ENCODE measurements at places on chromosomes 16 and 17. TPM values are rescaled to one million over a fixed set of nuclear protein-coding genes. Genes with fewer than 3 reads are reported as not detected.
A peak's percentile ranks its signal among the peaks of the same experiment; 100 is the strongest.

Gene GCGR
- polyA plus RNA-seq = 0.12 TPM

Gene NLE1
- polyA plus RNA-seq = 6.8 TPM

Gene DBNDD1
- 3.6 TPM for polyA plus RNA-seq

Gene ATP1B2
- 0.61 TPM for polyA plus RNA-seq

Gene KRT28
- not detected for polyA plus RNA-seq

Gene ARL5C
- not detected for polyA plus RNA-seq

DNA sequence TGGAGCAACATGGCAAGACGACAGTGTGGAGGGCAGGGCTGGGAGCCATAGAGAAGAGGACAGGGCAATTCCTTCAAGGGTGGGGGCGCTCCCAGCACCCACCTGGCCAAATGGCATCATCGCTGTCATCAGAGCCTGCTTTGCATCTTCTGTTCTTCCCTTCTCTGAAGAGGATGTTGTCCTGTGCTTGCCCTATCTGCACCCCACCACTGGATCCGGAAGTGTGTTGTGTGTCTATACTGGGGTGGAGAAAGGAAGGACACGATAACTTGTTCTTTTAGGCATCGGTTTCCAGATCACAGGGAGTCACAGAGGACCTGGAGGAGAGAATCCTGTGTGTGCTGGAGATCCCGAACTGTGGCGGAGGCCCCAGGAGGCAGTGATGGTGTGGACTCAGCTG lies 25.7 kb upstream of the ANKRD40CL start:
- H3K36me3 ChIP-seq = no peaks in the 10 kb centered on the region
- H3K27me3 ChIP-seq = no peaks in the 10 kb centered on the region
- H3K27ac ChIP-seq = no peak overlapping the region
- H3K4me1 ChIP-seq = peaks cover 7% of the 10 kb centered on the region
- no peak overlapping the region for H3K4me3 ChIP-seq

DNA sequence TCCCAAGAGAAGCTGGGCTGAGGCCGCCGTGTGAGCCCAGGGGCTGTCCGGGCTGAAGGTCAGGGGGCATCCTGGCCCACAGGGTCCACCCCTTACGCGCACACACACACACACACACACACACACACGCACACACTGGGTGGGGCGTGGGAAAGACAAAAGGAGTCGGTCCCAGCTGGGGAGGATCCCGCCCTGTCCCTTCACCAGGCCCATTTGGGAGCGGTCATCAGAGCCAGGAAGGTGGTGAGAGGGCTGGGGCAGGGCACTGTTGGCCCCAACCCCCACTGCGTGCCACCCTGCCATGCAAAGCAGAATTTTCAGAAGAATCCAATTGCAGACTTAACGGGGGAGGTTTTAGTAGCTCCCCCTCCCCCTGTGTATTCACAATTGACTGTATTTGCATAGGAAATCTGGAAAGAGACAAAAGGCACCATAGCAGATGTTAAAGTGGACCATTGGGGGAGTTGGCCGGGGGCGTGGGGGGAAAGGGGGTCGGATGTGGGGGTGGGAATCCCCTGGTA lies 11.3 kb upstream of the CD300A start:
- DNase-seq = no peak
- no peak overlapping the region for H3K4me3 ChIP-seq
- H3K4me1 ChIP-seq = peaks cover 17% of the 10 kb centered on the region
- H3K27me3 ChIP-seq = no peaks in the 10 kb centered on the region
- peak overlapping the region; percentile 86 for H3K27ac ChIP-seq

GRCh38 chr17:44522883-44523671 lies 19.9 kb upstream of the GPATCH8 start:
- DNase-seq = no peak
- H3K4me3 ChIP-seq = no peak overlapping the region
- no peaks in the 10 kb centered on the region for H3K4me1 ChIP-seq
- no peaks in the 10 kb centered on the region for H3K27me3 ChIP-seq
- no peak overlapping the region for H3K27ac ChIP-seq
- no peaks in the 10 kb centered on the region for H3K36me3 ChIP-seq

- no peaks in the 10 kb centered on the region for H3K4me1 ChIP-seq
- H3K27me3 ChIP-seq = no peaks in the 10 kb centered on the region
- H3K36me3 ChIP-seq = no peaks in the 10 kb centered on the region
- no peak overlapping the region for H3K4me3 ChIP-seq
- no peak overlapping the region for H3K27ac ChIP-seq
Observed at GRCh38 chr17:64392300-64392699, 1.6 kb upstream of the PECAM1 start.

DNA sequence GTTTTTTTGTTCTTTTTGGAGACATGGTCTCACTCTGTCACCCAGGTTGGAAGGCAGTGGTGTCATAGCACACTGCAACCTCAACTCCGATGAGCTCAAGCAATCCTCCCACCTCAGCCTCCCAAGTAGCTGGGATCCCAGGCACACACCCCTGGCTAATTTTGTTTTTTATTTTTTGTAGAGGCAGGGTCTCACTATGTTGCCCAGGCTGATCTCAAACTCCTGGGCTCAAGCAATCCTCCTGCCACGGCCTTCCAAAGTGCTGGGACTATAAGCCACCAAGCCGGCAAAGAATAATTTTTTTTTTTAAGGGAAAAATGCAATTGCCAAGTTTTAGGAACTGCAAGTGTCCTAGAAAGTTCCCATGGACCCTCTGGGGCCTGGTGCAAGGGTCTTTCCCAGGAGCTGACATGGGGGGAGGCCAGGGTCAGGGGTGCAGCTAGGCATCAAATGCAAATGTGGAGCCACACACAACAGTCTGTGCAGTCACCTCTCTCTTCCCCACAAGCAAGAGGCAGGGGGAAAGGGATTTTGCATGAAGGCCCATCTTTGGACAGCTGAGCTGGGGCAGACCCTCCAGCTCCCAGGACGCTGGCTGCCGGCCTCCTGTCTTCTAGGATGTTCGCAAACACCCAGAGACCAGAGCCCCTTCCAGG lies 20.1 kb upstream of the BCAR1 start:
- peak overlapping the region; percentile 70 for H3K27ac ChIP-seq
- DNase-seq = no peak
- no peaks in the 10 kb centered on the region for H3K36me3 ChIP-seq
- H3K27me3 ChIP-seq = no peaks in the 10 kb centered on the region

DNA sequence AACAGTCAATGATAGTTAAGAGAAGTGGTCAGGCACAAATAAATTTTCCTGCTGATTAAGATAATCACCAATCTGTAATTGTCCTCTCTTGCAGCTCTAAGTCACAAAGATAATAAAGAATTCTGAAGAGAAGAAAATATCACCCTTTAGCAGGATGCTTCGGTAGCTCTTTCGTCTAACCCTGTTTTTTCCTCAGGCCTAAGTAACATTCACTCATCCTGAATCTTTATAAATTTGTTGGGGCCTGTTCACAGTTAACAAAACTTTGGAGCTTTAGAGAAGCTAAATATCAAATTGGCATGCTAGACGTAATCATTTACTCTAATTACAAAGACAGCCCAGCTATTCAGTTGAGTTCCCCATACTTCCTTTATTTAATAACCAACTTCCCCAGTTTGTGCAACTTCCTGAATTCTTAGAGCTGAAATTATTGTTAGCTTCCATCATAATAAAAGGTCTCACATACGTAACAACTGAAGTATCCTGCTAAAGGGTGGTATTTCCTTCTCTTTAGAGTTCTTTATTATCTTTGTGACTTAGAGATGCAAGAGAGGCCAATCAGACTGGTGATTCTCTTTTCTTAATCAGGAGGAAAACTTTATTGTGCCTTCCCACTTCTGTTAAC lies 118.6 kb downstream of the TANGO6 start:
- DNase-seq = no peak
- no peak overlapping the region for H3K27ac ChIP-seq
- no peaks in the 10 kb centered on the region for H3K4me1 ChIP-seq
- H3K4me3 ChIP-seq = no peak overlapping the region
- no peaks in the 10 kb centered on the region for H3K27me3 ChIP-seq

DNA sequence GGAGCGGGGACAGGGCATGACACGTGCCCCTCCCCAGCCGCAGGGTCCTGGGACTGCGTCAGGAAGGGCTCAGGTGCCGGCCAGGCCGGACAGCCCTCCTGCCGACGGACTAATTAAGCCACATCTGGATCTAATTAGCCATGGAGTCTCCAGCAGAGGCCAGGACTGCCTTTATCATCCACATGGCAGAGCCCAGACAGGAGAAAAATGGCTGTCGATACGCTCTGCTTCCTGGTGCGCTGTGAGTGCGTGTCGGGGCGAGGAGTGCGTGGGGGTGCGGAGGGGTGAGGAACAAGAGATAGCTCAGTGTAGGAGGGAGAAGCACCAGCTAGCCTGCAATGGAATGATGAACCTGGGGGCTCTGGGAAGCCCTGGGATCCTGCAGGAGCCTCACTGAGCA lies 218.8 kb downstream of the IRF8 start:
- no peak overlapping the region for H3K27ac ChIP-seq
- DNase-seq = no peak
- no peaks in the 10 kb centered on the region for H3K27me3 ChIP-seq
- no peaks in the 10 kb centered on the region for H3K36me3 ChIP-seq
- H3K4me1 ChIP-seq = no peaks in the 10 kb centered on the region
